ENCODE measurements at places on chromosomes 3 and 15.

DNA sequence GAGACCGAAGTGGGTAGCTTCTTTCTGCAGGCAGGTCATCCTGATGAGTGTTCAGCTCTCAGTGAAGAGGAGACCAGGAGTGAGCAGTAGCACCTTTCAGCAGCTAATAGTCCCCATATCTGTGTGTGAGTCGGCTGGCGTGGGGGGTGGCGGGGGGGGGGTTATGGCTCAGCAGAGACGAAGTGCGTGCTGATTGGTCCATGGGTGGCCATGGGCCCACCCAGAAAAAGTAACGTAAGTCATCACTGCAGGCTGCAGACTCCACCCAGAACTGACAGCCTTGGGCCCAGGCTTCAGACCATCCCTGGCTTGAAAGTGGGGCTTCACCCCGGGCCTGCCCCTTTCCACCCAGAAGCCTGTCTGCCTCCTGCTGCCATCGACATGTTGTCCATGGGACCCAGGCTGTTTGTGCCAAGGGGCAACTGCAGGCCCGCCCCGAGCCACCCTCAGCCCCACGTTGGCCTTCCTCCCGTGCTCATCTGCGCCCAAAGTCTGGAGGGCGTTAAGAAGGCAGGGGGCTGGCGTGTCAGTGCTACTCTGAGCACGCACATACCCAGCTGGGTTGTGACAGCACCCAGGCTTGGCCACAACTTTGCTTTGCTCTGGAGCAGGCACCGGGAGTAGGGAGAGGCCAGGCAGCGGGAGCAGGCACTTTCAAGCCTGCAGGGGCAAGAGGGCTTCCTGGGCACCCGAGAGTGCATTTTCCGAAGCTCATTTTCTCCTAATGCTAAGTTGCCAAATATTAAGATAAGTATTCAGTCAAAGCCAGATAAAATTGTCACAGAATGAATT, 511.7 kb upstream of the CDIN1 start:
- DNase-seq = no peak

DNA sequence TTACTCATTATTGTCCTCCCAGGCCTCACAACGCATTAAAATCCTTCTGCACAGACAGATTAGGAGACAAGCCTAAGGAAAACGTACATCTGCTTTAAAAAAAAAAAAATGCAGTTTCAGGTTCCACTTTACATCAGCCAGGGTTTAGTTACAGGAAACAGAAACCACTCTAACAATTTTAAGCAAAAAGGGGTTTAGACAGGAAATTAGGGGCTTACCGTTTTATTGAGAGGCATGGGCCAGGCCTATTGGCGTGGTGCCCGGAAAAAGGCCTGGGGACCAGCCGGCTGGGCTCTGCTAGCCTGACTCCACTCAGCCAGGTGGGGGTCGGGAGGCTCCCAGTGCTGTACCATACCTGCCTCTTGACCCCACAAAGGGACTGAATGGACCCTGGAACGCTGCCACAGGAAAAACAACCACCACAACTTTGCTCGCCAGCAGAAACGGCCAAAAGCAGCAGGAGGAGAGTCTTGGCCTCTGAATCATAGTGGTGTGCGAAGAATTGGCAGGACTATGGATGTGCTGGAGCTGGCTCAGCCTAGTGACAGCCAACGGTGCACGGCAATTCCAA, 124.3 kb downstream of the CHSY1 start:
- DNase-seq = peak; percentile 93

GRCh38 chr3:48747015-48747615, 30.1 kb upstream of the IP6K2 start:
- no peak for DNase-seq

DNA sequence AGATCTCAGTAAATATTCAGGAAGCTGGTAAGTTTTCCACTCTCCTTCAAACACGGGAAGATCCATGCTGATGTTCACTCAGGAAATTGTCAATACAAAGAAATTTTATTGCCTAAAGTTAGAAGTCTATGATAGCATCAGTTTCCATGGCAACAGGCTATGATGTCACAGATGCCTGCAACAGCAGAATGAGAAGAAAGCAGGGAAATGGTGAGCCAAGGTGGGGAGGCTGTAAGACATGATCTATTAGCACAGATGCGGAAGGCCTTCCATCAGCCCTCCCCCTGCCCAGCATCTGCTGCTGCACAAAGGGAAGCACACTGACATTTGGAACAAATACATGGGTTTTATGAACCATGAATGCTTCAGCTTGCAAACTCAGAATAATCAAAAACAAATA, 28.6 kb downstream of the EPHB1 start:
- no peak for DNase-seq

GRCh38 chr3:46873521-46873920, 4.0 kb upstream of the PTH1R start:
- DNase-seq = no peak

DNA sequence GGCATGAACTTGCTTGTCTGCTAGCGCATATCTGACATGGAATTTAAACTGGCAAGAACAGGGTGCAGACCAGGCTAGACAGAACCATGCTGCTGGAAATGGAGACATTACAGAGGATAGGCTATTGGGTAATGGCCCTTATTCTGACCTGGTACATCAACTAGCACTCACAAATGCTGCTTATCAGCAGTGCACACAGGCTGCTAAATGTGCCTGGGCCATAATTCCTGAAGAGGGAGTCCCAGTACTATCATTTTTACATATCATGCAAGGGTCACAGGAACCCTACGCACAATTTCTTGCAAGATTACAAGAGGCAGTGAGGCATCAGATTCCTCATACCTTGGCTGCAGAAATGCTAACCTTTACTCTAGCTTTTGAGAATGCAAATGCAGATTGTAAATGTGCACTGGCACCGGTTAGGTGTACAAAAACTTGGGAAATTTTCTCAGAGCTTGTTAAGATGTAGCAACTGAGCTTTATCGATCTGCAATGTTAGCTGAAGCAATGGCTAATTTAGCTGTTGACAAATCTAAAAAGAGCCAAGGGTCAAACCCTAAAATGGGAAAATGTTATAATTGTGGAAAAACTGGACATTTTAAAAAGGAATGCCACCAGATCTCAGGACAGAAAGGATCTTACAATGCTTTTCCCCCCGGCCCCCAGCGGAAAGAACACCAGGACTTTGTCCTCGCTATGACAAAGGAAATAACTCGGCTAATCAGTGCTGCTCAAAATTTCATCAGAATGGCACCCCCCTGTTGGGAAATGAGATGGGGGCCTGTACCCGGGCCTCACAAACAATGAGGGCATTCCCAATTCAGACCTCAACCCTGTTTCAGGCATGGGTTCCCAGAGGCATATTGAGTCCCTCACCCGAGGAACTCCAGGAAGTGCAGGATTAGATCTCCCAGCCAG, 21.1 kb downstream of the CCRL2 start:
- DNase-seq = no peak

DNA sequence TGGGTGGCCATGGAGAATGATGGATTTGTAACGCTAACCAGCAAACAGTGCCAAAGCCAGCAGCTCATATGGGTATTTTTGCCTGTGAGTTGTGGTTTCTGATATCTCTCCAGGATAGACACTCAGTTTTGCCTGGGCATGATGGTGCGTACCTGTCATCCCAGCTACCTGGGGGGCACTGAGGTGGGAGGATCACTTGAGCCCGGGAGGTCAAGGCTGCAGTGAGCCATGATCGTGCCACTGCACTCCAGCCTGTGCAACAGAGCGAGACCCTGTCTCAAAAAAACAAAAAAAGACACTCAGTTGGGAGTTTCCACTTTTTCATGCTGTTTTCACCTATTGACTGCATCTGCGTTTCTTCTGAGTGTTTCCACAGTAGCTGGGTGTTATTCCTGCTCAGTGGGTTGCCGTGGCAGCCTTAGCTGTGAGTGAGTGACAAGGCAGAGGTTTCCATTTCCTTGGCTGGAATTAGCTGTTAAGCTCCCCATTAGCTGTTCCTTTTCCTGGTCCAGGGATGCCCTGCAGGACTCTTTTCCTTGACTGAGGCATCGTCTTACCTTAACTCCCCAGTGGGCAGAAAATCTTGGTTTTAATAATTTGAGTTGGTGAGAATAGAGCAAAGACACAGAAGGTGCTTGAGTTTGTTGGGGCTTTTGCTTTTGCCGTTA, 14.2 kb upstream of the RPP14 start:
- no peak for DNase-seq

DNA sequence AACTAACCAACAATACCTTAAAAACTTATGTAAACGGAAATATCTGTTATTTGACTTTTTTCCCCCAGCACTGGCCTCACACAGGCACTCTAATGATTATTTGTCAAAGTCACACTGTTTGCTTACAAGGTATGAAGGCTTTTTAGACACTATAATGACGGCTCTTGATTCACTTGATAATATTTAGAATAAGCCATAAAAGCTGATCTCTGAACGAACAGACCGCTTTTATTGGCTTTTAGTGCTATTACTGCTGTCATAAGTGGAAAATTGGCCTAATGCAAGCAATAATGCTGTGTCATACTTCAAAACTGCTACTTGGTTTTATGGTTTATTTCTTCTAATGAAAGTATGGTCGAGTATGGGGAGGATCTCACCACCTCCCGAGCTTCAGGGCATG, 35.1 kb downstream of the MDFIC2 start:
- no peak for DNase-seq

- DNase-seq = no peak
Observed at GRCh38 chr3:113150250-113150649, 61.1 kb upstream of the BOC start.

DNA sequence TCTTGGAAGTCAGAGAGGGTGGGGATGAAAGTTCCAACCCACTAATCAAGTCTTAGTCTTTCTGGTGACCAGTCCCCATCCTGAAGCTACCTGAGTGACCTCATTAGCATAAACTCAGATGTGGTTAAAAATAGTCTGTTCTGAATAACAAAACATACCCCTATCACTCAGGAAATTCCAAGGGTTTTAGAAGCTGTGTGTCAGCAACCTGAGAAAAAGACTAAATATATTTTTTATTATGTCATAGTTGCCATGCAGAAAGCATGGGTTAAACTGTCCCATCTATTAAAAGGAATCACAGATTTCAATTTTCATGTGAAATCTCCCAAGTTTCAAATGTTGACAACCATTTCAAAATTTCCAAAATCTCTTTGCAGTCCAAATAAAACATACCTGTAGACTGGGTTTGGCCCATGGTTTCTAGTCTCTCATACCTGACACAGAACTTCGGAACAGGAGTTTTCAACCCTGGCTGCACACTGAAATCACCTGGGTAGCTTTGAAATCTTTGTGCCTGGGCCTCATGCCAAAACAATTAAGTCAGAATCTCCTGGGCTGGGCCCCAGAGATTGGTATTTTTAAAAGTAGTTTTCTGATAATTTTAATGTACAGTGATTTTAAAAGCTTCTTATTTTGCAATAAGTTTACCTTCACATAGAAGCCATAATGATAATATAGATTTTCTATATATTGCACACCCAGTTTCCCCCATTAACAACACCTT, 476.3 kb downstream of the RBMS3 start:
- DNase-seq = peak; percentile 68

DNA sequence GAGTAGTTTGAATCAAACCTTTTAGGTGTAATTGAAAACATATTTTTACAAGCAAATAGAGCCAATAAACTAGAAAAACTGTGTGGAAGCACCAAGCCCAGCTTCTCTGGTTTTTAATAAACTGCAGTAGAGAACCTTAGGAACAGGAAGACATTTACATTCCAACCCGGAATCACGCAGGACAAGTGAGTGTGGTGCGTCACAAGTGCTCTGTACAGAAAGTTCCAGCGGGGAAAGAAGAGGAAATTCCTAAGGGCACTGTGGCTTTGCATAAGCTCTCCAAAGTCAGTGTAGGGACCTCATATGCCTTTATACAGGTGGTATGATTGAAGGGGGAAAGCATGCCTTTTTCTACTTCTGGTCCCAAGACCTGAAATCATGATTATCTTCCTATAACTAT, 21.6 kb downstream of the COL8A1 start:
- DNase-seq = no peak

- DNase-seq = no peak
Observed at GRCh38 chr3:108775649-108776048, 18.4 kb upstream of the RETNLB start.

DNA sequence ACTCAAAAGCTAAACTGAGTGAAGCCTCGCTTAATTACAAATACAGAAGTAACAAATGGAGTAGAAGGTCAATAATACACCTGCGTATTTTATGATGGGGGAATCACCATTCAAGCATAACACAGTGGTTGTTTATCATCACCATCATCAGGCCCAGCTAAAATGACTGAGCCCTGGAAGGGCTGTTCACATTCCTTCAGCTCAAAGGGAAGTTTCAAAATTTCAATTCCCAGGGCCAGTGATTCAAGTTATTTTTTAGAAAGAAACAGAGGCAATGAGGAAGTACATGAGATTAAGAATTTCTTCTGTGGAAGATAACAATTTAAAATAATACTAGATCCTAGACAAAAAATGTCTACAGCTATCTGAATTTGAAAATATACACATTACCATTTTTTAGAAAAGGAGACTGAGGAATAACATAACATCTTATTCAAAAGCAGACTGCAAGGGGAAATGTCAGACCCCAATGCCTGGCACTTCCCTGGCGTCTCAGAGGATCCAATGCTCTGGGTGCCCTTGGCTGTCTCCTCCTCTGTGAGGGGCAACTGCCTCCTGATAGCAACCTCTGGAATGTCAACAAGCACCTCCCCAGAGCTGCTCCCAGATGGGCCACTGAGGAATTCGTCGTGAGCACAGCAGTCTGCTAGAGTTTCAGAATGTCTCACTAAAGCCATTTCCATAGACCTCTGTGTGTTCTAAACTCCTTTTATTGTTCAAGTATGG, 22.8 kb downstream of the EHD4 start:
- no peak for DNase-seq

- no peak for DNase-seq
Observed at GRCh38 chr15:66095871-66096687, 157.5 kb downstream of the MEGF11 start.

GRCh38 chr3:175980486-175981090, 1121.5 kb downstream of the NAALADL2 start:
- DNase-seq = no peak

DNA sequence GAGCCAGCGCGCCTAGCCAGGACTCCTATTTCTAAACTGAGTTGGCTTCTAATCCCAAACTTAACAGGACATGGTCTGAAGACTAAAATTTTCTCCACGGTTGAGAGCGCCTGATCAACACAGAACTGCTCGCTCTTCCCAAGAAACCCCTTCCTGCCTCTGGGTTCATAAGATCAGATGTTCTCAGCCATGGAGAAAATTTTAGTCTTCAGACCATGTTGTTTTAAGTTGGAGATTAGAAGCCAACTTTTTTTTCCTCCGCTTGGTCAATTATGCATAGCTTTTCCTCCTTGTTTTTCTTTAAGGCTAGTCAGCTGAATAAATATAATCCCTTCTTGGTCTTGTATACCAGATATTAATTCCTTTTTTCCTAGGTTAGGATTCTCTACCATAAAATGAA, 356.6 kb upstream of the ADAMTS9 start:
- DNase-seq = no peak

Measured in EL (cell line).